Uterus (tissue), 4 donors: ENCODE measurements at places on chromosomes 7 and 10.

GRCh38 chr7:16734148-16734726 lies 19.3 kb upstream of the TSPAN13 start:
- no peak for DNase-seq

DNA sequence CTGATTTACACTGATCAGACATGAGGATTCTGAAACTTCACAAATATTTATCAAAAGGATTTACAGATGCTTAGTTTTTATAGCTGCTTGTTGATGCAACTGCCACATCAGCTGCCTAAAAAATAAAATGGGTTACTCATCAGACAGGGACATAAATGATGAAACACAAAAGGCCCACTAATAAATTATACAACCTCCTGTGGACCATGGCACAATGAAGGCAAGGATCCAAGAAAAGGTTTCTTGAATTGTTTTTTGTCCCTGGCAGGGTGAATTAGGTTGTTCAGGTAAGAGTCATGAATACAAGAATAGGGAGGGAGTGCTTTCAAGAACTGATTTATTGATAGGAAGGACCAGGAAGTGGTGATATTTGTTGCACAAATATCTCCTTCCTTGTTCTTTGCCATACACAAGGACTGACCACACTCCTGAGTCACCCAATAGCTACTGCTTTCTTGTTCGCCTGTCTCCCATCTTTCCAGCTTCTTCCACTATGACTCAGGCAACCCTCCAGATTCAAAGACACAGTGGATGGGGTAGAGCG lies 234.5 kb downstream of the AHR start:
- DNase-seq: no peak

DNA sequence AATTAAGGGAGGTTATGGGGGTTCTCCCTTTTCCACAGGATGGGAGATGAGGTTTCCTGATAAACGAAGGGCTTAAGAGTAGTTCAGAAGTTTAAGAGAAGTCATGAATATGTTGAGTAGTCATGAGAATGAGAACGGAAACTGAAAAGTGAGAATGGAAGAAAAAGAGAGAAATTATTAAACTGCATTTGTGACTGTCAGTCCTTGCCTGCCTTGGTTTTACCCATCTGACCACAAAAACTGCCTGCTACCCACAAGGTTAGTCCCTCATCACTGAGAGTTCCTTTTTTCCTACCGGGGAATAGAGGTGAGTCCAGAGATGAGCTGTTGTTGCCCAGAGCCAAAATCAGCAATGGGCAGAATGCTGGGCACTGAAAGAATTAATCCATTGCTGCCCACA lies 174.1 kb upstream of the BET1 start:
- DNase-seq: no peak

GRCh38 chr10:85611746-85612377 lies 754.7 kb downstream of the GRID1 start:
- DNase-seq: no peak

DNA sequence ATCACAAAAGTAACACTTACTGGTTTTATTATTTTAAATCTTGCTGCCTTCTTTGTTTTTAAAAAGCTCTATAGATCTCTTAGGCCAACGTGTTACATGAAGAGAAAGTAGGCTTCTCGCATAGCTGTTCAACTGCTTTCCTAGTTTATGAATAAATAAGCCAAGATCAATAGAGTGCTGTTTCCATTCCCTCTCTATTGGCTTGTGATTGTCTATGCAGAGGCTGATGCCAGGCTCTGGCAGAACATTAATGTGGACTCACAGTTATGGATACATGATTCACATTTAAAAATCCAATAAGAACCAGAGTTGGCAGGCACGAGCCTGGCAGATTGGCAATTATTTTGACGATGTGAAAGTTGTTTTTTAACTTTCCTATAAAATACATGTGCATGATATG lies 137.5 kb downstream of the GNAT3 start:
- DNase-seq: no peak

GRCh38 chr7:98312201-98312600 lies 30.7 kb downstream of the BRI3 start:
- no peak for DNase-seq

- DNase-seq: no peak
Observed at GRCh38 chr10:70369498-70370018, 12.9 kb downstream of the LRRC20 start.

GRCh38 chr7:131364767-131365344 lies 37.2 kb downstream of the MKLN1 start:
- DNase-seq: no peak

DNA sequence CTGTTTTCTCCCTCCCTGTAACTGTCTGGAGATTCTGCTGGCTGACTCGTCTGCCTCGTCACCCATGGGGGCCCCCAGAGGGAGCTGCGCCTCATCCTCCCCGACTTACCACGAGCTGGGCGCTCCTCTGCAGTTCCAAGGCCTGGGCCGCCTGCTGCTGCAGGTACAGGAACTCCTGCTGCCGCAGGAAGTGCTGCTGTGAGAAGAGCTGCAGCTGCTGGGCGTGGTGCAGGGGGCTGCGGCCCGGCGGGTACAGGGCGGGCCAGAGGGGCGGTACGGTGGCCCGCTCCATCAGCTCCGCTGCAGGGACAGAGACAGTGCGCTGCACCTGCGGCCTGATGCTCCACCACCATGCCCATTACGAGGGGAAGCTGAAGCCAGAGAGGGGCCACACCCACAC lies 47.7 kb downstream of the TNRC18 start:
- DNase-seq: no peak

- DNase-seq: no peak
Observed at GRCh38 chr7:1331561-1332467, 99.1 kb downstream of the UNCX start.

- no peak for DNase-seq
Observed at GRCh38 chr7:20454202-20454601, 123.5 kb downstream of the ITGB8 start.

- DNase-seq: no peak
Observed at GRCh38 chr7:149188637-149189259, 6.6 kb upstream of the ZNF282 start.
